ENCODE measurements at places on chromosomes 6 and 20. TPM values are rescaled to one million over a fixed set of nuclear protein-coding genes. Genes with fewer than 3 reads are reported as not detected.

Gene HLA-DPA1
- total RNA-seq: 200 TPM

- no peaks in the 10 kb centered on the region for H3K27me3 ChIP-seq
- H3K36me3 ChIP-seq: no peaks in the 10 kb centered on the region
- H3K4me3 ChIP-seq: no peak overlapping the region
- no peak overlapping the region for H3K27ac ChIP-seq
These were observed 163.6 kb downstream of the BTBD9 start for GRCh38 chr6:38476141-38476540.

Gene CDSN
- total RNA-seq: 0.13 TPM

Gene SUMO4
- total RNA-seq: 1.9 TPM

DNA sequence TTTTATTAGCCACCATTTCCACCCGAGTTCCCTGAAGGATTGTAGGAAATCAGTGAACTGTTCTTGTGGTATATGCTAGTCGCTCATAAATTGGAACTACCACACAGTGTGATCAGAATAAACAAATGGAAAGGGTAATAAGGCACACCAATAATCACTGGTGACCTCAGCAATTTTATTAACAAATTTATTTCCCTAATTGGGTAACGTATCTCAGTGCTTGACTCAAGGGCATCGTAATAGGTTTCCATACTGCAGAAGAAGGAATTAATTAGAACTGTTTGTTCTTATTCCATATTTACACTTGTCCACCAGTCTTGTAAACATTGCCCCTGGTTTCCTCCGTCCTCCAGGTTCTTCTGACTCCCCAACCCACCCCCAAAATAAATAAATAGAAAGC is 10.0 kb upstream of the UQCC2 start:
- DNase-seq: no peak
- H3K36me3 ChIP-seq: no peaks in the 10 kb centered on the region
- H3K27me3 ChIP-seq: no peaks in the 10 kb centered on the region
